ENCODE measurements at places on chromosomes 5 and 9. TPM values are rescaled to one million over a fixed set of nuclear protein-coding genes. Genes with fewer than 3 reads are reported as not detected.

SLC25A2 gene
- polyA plus RNA-seq, result 0.20 TPM

AK8 gene
- polyA plus RNA-seq, result 3.2 TPM

DCAF12 gene
- 62.9 TPM for polyA plus RNA-seq

SPATA31A3 gene
- not detected for polyA plus RNA-seq

KIAA1958 gene
- 14.0 TPM for polyA plus RNA-seq

CYLC2 gene
- not detected for polyA plus RNA-seq

TIMD4 gene
- 1.2 TPM for polyA plus RNA-seq

DNA sequence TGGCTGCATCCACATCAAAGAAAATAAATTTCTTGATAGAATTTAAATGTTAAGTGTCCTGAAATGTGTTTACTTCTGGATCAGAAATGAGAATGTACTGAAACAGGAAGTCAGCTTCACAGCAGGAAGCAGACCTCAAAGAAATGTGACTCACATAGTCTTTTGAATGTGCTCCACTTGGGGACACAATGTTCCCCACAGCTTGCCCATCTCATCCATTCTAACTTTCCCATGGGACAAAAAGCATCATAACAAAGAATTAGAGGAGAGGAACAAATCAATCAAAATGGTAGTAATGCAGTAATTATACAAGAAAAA lies 85.7 kb downstream of the GRAMD2B start:
- DNase-seq, result no peak

GRCh38 chr9:32587901-32588300 lies 14.9 kb upstream of the NDUFB6 start:
- no peak for DNase-seq

- no peak for DNase-seq
These were observed 826 bp downstream of the GPRIN1 start for GRCh38 chr5:176608937-176609723.

- no peak for DNase-seq
These were observed 64.4 kb upstream of the WWC1 start for GRCh38 chr5:168227001-168227400.

GRCh38 chr5:50702615-50703366 lies 36.4 kb downstream of the PARP8 start:
- no peak for DNase-seq

GRCh38 chr9:16884952-16885513 lies 14.6 kb upstream of the BNC2 start:
- peak; percentile 61 for DNase-seq

- DNase-seq, result no peak
These were observed 1866.1 kb upstream of the NUDT12 start for GRCh38 chr5:105428451-105429380.
